Peyer's patch (tissue), 4 donors: ENCODE measurements at places on chromosomes 2 and 18. TPM values are rescaled to one million over a fixed set of nuclear protein-coding genes. Genes with fewer than 3 reads are reported as not detected.

DNA sequence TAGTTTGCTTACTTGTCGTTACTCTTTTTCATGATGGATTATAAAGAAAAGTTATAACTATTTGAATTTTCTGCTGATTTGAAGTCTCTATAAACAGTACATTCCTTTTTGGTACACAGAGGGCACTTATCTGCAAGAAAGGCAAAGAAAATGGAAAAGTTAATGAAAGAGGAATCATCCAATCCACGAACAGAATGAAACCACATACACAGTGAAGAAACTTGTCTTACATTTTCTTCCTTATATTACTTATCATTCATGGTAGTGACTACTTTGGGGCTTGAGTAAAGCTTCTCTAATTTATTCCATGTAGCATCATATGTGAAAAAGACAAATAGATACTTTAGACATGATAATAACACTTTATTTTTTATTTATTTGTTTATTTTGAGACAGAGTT, 14.8 kb upstream of the ACTR3 start:
- no peaks in the 10 kb centered on the region for H3K27me3 ChIP-seq
- no peak for DNase-seq
- no peak overlapping the region for H3K27ac ChIP-seq
- no peaks in the 10 kb centered on the region for H3K36me3 ChIP-seq

DNA sequence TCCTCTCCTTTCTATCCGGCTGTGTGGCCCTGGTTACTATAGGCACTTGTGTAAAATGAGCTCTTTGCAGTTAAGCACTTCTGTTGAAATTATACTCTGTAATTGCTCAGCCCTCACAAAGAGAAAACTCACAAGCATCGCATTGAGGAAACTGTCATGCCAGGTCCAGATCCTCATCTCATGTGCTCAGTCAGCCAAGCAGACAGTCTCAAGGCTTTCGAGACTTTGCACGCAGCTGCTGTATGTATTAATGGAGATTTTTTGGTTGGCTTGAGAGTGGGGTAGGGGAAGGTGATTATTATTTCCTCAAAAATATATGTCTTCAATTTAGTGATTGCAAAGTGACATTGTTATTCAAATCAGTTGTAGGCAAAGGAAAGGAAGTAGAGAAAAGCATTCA, 33.0 kb upstream of the PHLPP1 start:
- no peak for DNase-seq
- H3K4me3 ChIP-seq, result no peak overlapping the region
- no peaks in the 10 kb centered on the region for H3K36me3 ChIP-seq
- no peaks in the 10 kb centered on the region for H3K27me3 ChIP-seq
- no peaks in the 10 kb centered on the region for H3K4me1 ChIP-seq

Gene OXER1
- total RNA-seq, result 25.0 TPM

GRCh38 chr2:63590626-63591408, 2.1 kb downstream of the MDH1 start:
- no peaks in the 10 kb centered on the region for H3K27me3 ChIP-seq
- no peaks in the 10 kb centered on the region for H3K36me3 ChIP-seq
- no peak overlapping the region for H3K4me3 ChIP-seq
- no peak for DNase-seq
- no peaks in the 10 kb centered on the region for H3K4me1 ChIP-seq

Gene CERKL
- 5.0 TPM for total RNA-seq

Gene ABCB6
- total RNA-seq, result 40.6 TPM

DNA sequence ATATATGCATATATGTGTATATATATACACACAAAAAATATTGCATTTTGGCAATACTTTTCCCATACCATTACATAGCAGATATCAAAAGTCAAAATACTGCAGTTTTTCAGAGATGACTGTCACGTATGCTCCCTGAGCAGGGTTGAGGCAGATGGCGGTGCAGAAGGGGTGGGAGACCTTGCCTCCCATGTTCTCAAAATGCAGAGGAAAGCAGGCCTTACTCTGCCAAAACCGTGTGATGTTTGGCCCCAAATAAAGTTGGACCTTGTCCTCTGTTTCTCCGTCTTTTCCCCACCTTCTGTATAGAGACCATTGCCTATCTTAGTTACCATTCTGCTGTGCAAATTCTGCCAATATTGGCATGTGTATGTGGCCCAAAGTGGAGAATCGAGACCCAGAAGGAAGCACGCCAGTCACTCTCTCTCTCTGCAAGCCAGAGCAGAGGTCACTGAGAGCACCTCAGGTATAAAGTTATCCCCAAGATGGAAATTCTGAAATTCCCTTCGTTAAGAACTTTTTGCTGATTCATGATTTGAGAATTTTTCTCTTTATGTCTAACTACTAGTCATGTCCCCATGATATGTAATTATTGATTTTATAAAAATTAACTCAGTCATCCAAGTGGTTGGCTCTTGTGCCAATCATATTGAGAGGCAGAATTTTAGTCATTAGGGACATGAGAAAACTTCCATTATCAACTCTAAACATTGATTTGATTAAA, 898.8 kb downstream of the EPHA4 start:
- no peak overlapping the region for H3K27ac ChIP-seq
- no peaks in the 10 kb centered on the region for H3K27me3 ChIP-seq
- no peaks in the 10 kb centered on the region for H3K36me3 ChIP-seq
- H3K4me3 ChIP-seq, result no peak overlapping the region
- H3K4me1 ChIP-seq, result no peaks in the 10 kb centered on the region

Gene TSPYL6
- not detected for total RNA-seq
